ENCODE measurements at places on chromosomes 4 and X.

DNA sequence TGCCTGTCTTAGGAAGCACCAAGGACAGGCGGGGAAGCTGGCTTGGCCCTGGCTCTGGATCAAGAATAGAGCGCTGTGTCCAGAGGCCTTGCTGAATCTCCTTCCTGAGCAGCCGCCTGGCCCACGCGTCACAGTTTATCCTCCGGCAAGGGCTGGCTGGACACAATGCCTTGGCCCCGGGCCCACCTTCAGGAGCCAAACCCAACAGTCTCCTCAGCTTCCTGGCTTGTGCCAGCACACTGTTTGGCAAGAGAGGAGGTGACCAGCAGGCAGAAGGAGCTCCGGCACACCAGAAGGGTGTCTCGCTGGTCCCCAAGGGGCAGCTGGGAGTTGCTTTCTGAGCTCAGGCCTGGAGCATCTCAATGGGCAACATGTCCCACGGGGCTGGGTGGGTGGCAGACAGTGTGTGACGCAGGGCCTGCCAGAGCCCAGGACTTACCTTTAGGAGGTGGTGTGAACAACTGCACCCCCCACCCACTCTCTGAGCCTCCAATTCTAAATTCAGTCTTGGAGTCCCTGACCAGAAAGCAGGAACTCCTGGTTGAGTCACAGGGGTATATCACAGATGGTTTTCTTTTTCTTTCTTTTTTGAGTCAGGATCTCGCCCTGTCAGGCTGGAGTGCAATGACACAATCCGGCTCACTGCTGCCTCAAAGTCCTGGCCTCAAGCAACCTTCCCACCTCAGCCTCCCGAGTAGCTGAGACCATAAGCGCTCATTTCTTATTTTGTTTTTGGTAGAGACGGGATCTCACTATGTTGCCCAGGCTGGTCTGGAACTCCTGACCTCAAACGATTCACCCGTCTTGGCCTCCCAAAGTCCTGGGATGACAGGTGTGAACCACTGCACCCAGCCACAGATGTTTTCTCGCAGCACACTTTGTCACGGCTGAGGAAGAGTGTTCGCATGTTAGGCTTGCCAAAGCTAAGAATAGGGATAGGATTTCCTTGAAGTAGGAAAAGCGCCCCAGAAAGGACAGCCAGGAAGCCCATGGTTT lies 361.2 kb downstream of the BCOR start:
- DNase-seq, result no peak

DNA sequence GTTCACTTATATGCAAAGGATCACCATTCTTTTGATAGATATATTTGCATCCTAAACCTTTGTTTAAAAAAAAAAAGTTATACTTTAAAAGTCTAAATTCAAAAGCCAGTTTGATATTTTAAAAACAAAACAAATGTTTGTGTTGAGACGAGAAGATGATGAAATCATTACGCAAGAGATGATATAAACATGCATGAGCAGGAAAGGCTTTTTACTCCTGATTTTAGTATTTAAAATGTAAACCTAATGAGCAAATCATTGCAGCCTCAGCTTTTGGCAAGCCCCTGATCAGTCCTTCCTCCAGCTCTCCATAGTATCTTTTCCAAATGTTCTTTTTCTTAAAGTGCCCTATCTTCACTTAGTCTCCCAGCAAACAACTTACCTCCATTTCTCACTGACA lies 115.6 kb downstream of the ARAP2 start:
- no peak for DNase-seq

DNA sequence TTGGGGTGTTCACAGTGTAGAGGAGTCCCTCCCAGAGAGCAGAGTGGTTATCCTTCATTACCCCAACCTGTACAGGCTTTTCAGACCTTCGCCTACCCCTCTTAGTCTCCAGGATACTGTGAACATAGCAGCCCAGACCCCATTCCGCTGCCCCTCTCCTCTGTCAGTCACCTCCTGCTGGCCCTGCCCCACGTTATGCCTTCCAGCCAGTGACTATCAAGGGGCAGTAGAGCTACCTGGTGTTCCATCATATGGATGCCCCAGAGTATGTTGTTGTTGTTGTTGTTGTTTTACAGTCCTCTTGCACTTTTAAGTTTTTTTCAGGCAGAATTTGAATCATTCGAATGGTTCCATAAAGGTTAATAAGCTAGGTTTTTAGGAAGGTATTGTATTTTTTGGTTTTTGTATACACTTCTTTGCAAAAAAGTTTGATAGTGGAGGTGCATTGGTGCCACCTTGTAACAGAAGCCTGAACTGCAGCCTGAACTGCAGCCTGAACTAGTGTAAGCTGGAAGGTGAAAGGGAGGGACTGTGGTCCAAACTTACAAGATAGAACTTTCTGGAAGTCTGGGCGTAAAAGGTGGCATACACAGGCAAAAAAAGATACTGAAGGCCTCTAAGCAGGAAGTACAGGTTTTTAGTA lies 101.4 kb upstream of the RAB40AL start:
- no peak for DNase-seq

GRCh38 chr4:87006426-87006675 lies 71.5 kb downstream of the AFF1 start:
- no peak for DNase-seq
